ENCODE measurements at places on chromosomes 13 and 19.

DNA sequence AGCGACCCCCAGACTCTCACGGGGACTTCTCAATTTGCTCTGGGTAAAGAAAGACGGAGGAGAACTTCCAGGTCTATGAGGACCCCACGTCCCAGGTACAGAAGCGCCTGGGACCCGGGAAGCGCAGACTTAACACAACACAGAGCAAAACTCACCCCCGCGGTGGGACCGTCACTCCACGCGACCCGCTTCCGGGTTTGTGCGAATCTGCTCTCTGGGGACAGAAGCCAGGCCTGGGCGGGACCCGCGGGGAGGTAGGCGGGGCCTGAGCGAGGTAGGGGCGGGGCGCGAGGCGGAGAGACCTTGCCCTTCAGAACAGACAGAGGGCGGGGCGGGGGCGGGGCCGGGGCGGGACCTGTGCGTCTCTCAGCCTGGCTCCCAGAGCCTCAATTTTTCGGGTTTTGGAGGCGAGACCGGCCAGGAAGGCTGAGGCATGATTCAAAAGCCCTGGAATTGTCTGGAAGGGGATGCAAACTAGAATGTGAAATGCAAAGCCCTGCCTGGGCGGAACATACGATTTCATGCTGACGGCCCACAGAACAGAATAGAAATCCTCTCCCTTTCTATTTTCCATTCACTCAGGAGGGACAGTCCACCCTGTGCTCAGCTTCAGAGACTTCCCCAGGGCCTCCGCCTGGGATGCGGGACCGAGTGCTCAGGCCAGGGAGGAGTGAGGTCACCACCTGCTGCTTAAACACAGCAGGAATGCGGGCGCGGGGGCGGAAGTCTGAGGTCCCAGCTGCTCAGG lies 19.3 kb upstream of the ZNF888 start:
- DNase-seq: peak; percentile 98

GRCh38 chr19:6459262-6460098 lies at the start of gene SLC25A23:
TSS of gene SLC25A23 (minus strand) at chr19:6459792. CDS start at chr19:6459628, 164 bp downstream.
- DNase-seq: peak; percentile 28

DNA sequence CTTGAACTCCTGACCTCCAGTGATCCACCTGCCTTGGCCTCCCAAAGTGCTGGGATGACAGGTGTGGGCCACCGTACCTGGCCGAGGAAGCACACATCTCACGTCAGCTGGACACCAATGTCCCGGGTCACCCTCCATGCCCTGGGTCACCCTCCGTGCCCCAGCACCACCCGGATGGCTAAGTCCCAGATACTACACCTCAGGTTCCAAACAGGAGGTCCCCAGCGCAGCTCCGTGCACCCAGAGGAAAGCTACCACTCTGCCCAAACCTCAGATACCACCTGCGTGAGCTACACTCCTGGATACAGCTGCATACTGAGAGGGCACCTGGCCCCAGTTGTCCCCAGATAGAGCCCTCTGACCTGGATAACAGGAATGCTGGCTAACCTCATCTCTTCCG lies 14.0 kb downstream of the LRRC4B start:
- no peak for DNase-seq

DNA sequence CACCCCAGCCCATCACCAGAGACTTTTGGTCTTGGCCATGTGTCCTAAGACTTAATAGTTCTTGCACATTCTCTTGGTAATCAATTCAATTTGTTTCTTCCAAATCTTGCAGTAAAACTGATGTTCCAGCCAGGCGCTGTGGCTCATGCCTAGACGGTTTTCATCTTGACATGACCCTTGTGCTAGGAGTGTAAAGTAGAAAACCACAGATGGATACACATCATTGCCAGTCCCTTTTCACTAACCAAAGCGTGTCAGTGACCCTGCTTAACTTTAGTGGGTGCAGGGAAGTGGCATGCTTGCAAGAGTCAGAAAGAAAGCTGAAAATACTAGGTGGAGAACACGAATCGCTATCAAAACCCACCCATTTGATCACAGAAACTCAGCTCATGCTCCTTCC lies 18.0 kb upstream of the CD70 start:
- DNase-seq: no peak

DNA sequence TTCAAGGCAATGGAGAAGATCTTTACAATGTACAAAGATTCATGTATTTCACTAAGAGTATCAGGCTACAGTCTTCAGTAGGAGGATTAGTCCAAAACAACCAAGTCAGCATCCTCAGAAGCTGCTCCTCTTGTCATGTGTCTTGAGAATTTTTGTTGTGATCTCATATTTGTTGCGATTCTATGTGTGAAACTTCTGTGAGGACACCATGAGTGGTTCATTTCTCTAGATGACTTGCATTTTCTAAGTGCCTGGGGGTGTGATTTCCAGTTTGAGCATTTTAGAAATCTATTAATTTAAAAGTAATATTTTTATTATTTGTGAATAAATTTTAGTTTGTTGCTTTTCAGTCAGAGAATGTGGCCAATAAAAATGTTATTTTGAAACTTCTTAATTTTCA lies 94.5 kb downstream of the RAP2A start:
- DNase-seq: no peak

DNA sequence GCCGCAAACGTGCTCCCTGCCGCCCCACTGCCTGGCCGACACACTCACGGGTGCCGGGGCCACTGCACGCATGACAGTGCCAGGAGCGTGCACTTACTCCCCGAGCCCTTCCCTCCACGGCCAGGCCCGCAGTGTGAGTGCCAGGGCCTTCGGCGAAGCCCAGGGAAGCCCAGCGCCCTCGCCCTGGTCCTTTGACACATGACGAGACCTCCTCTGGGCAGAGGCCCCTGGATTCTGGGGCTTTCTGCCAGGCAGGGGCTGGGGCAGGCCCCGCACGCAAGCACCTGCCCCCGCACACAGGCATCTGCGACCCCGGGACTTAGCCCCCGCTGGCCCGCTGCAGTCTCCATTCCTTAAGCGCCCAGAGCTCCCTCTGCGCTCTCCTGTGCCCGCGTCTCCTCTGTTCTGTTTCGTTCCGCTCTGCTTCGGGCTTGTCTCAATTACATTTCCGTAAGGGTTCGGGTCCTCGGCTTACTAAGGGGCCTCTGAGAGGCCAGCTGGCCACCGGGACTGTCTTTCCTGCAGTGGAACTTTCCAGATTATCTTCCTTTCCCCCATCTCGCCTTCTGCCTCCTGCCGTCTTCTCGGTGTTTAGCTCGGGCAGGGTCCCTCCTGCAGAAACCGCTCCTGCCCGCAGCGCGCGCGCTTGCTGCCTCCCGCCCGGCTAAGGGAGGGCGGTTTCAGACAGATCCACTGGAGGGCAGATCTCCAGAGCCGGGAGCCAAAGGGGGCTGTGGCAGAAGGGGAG lies 98.8 kb downstream of the ING1 start:
- no peak for DNase-seq

DNA sequence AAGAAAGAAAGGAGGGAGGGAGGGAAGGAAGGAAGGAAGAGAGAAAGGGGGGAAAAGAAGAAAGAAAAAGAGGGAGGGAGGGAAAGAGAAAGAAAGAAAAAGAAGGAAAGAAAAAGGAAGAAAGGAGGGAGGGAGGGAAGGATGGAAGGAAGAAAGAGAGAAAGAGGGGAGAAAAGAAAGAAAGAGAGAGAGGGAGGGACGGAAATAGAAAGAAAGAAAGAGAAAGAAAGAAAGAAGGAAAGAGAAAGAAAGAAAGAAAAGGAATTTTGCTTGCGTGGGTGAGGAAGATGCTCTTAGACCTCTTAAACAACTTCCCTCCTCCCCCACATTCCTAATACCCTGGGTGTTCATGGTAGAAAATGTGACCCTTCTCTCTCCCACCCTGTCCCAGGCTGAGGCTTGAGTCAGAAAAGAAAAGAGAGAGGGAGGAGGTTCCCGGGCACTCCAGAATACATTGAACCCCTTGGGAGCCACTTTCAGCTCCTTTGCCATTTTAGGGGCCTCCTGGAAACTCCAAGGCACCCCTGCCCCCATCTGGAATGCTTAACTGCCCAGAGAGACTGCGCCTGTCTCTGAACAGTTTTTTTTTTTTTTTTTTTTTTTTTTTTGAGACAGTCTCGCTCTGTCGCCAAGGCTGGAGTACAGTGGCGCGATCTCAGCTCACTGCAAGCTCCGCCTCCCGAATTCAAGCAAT lies 9.2 kb upstream of the KANK3 start:
- DNase-seq: no peak

- DNase-seq: no peak
Measured at GRCh38 chr13:94765814-94766213, 53.5 kb upstream of the SOX21 start.

- peak; percentile 64 for DNase-seq
Measured at GRCh38 chr19:46487802-46488445, 7.7 kb downstream of the PNMA8B start.

GRCh38 chr13:106565127-106565775 lies 2.7 kb downstream of the ARGLU1 start:
- no peak for DNase-seq

DNA sequence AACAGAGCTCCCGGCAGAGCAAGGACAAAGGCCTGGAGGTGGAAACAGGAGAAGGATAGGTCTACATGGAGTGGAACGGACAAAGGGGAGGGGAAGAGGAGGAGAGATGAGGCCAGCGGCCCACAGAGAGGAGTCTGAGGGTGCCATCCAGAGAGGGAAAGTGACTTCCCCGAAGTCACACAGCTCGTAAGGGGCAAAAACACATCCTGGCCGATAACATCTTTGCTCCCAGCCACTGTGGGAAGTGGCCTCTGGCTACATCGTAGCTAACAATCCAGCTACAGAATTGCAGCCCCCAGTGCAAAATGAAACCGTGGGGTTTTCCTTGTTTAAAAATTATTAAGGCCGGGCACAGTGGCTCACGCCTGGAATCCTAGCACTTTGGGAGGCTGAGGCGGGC lies 11.5 kb downstream of the PTPRS start:
- no peak for DNase-seq

- no peak for DNase-seq
Measured at GRCh38 chr19:41031916-41032315, 40.8 kb downstream of the CYP2B6 start.

DNA sequence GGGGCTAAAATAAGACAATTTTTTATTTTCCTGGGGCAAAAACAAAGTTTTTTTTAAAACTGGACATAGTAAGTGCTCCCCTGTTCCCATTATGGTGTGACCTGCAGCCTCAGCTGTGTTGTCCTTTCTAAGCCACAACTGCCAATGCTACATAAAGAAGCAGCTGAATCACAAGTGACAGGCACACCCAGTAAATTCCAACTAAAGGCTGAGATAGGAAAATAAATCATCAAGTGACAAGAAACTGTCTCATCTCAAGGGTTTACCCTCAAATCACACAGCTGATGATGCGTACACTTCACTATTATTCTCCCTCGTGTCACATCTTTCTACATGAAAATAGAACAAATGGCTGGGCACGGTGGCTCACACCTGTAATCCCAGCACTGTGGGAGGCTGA lies 28.7 kb downstream of the STK24 start:
- DNase-seq: no peak

GRCh38 chr19:13057744-13058143 lies 44.9 kb downstream of the LYL1 start:
- DNase-seq: no peak

GRCh38 chr19:50928831-50929230 lies 17.6 kb upstream of the KLK4 start:
- DNase-seq: no peak

DNA sequence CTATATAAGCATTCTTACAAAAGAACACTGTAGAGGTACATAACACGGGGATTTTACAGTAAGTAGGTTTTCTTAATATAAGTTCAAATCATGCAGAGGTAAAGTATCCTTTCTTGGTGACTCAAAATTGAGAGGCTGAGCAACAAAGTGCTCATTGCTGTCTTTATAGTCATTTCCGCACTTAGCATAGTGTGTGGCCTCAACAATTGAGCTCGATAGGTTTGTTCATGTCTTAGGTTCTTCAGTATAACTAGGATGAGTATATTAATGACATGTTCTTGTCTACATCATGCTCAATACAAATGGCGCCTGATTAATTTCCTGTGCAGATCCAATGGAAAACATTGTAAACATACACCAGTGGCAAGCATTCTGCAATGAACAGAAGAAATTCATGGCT lies 1.4 kb downstream of the WDFY2 start:
- no peak for DNase-seq

DNA sequence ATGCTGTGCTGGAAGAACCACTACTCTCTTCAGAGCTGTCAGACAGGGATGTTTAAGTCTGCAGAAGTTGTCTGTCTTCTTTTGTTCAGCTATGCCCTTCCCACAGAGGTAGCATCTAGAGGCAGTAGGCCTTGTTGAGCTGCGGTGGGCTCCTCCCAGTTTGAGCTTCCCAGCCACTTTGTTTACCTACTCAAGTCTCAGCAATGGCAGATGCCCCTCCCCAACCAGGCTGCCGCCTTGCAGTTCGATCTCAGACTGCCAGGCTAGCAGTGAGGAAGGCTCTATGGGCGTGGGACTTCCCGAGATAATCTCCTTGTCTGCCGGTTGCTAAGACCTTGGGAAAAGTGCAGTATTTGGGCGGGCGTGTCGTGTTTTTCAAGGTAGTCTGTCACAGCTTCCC lies 42.1 kb upstream of the UQCRFS1 start:
- no peak for DNase-seq

GRCh38 chr19:23917856-23918255 lies 3.2 kb downstream of the ZNF726 start:
- no peak for DNase-seq

DNA sequence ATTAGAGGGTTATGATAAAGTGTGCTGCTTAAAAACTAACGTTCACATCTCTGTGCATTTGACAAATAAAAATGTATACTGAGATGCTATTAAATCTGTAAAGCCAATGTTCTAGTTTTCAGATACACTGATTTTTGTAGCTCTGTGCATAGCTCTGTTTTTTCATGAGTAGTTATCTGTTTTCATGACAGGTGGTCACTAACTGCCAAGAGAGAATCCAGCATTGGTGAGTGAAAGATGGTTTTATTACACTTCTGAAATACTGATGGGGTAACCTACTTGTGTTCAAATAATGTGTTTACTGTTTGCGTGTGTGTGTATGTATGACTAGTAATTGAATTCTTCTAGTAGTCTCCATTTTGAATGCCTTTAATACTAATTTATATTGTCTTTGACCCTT lies 29.0 kb downstream of the URI1 start:
- no peak for DNase-seq

- no peak for DNase-seq
Measured at GRCh38 chr19:13298565-13299481, 148.6 kb downstream of the IER2 start.

DNA sequence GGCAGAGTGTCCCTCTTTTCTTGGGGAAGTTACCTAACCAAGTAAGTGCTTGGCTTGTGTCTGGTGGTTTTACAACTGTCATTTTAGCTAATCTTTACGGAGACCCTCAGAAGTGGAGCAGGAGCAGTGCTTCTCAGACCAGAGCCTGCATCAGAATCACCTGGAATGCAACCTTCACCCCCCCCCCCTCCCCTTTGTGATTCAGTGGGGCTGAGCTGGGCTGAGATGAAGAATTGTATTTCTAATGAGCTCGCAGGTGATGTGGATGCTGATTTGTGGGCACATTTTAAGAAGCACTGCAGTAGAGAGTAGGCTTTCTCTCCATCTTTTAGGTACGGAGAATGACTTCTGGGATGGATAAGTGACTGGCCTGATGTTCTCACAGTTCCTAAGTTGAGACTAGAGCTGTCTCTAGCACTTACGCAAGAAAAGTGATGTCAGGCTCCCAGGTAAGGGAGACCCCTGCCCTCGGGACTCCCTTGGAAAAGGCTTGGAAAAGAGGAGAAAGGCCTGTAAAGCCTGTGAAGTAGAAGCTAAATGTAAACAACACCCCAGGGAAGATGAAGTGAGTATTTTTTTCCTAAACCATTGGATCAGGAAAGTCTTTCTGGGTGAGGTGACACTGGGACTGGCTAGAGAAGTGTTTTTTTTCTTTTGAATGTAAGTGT lies 23.3 kb upstream of the RNF113B start:
- DNase-seq: no peak
